ENCODE measurements at places on chromosomes 16 and 17. TPM values are rescaled to one million over a fixed set of nuclear protein-coding genes. Genes with fewer than 3 reads are reported as not detected.

DNA sequence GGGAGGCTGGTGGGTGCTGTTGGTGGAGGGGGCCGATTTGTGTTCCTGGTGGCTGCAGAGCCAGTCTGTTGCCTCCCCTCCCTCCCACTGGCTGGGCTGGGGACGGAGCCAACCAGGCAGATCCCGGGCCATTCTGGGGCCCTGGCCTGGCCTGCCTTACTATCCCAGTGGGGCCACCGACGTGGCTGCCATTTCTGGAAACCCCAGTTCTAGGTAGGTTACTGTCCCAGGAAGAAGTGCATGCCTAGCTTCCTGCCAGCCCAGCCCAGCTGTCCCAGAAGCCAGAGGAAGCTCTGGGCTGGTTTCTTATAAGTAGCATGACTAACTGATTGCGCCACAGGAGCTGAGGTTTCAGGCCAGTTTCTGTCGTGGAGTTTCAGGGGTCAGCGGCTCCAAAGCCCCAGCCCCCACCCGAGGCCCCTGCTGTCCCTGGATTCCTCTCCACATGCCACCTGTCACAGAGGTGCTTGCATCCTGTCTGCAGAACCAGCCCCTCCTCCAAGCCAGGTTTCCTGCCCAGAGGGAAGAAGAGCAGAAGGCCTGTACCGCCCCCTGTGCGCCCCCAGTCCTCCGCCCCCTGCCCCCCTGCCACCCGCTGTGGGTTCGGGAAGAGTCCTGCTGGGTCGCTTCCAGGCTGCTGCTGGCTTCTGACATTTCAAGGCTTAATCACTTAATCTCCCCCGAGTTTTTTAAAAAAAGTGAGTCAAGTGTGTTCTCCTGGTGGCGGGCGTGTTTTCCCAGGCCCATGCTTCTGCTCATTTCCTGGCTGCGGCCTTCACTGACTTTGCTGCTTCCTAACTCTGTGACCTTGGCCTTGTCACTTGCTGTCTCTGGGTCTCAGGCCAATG is 13.2 kb downstream of the IL4R start:
- peak overlapping the region; percentile 58 for H3K4me3 ChIP-seq
- peaks cover 19% of the 10 kb centered on the region for H3K4me1 ChIP-seq
- DNase-seq = no peak
- H3K27ac ChIP-seq = peak overlapping the region; percentile 84
- H3K27me3 ChIP-seq = no peaks in the 10 kb centered on the region

DNA sequence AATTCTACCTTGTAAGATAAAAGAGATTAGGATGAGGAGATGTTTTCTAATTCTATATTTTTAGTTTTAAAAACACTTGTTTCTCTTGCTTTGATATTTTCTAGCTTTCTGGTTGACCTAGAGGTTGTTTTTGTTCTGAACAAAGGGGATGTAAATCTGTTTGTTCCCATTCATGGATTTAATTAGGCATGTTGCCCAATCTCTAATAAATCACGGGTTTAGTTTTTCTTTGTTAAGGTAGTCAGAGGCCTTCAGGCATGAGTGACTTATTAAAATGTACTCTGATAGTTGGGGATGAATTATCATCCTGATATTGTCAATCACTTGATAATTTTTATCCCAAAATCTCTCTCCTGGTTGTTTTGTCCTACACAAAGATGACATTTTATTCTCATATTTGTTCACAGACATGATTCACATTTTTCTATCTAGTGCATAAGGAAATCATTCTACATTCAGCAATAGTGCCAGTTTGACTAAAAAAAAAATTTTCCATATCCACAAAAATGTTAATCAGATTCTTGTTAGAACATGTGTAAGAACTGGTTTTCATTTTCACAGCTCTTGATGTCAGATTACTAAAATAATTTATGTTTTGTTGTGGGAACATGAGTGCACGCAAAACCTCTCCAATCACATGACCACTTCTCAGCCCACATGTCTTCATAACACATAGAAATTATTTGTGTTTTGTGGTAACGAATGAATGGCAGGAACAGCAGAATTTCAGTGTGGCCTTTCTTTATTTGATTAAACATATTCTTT is 95.7 kb upstream of the AKTIP start:
- peaks cover 19% of the 10 kb centered on the region for H3K36me3 ChIP-seq
- no peak for DNase-seq
- no peaks in the 10 kb centered on the region for H3K4me1 ChIP-seq

DNA sequence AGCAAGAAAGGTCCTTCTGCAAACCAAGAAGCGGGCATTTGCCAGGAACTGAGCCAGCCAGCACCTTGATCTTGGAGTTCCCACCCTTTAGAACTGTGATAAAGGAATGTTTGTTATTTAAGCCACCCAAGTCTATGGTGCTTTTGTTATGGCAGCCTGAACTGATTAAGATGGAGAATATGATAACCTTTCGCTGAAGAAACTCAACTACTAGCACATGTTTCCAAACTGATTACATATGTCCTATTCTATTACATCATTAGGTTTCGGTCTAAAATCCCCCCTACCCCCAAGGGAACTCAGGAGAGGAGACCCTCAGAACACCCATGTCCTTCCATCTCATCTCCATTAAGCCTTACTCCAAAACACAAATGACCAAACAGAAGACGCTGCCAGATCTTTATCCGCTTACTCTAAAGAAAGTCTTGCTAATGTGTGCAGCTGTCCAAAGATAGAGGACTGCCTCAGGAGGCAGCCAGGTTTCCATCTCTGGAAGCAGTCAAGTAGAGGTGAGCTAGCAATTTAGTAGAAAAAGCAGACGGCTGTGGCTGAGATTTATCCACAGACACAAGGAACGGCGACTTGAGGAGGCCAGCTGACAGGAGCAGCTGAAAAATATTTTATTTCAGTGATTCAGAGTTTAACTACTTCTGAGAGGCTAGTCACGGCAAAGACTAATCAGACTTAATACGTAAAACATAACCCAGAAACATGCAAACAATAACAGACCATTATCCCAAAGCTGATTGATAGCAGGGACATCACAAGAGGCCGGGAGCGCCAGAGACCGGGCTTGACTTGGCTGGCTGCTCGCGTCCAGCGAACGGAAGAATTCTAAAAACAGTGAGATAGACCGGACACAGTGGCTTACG is 611.4 kb upstream of the CDH5 start:
- DNase-seq = no peak
- peaks cover 4% of the 10 kb centered on the region for H3K36me3 ChIP-seq
- H3K4me1 ChIP-seq = peaks cover 57% of the 10 kb centered on the region

DNA sequence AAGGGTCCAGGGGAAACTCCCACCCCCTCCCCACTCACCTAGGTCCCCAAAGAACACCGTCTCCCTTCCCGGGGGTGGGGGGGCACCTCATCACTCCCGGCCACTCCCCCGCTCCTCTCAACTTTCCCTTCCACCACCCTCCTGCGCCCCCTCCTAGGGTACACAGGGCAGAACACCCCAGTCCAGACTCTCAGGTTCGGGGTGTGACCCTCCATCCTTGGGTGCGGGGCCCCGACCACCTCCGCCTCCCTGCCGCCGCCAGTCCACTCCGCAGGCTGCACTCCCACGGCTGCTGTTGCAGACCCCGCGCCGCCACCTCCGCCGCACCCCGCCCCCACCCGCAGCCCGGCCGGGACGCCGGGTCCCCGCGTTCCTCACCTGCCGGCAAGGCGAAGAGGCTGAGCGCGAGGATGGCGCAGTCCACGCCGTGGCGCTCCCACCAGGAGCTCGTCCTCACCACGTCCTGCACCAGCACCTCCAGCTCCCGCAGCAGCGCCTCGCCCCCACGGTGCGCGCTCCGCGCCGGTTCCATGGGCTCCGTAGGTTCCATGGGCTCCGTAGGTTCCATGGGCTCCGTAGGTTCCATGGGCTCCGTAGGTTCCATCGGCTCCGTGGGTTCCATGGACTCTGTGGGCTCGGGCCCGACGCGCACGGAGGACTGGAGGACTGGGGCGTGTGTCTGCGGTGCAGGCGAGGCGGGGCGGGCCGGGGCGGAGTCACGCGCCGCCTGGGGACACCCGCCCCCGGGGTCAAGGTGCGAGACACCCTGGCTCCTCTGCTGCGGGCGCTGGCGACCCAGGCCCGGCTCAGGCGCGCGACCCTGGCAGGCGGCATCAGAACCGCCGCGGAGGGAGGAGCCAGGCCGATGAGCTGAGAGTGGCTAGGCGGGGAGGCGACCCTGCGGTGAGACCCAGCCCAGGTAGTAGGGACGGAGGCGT is at the start of gene FADS6:
Gene FADS6 (minus strand): TSS at position 660 of the 938 bp plus-strand sequence. CDS start 38 bp downstream, at position 622.
- H3K36me3 ChIP-seq = no peaks in the 10 kb centered on the region
- H3K4me1 ChIP-seq = peaks cover 3% of the 10 kb centered on the region
- peaks cover 77% of the 10 kb centered on the region for H3K27me3 ChIP-seq
- peak within 1 kb of the TSS; percentile 87 for H3K4me3 ChIP-seq
- DNase-seq = no peak
- H3K27ac ChIP-seq = no peak within 1 kb of the TSS

DNA sequence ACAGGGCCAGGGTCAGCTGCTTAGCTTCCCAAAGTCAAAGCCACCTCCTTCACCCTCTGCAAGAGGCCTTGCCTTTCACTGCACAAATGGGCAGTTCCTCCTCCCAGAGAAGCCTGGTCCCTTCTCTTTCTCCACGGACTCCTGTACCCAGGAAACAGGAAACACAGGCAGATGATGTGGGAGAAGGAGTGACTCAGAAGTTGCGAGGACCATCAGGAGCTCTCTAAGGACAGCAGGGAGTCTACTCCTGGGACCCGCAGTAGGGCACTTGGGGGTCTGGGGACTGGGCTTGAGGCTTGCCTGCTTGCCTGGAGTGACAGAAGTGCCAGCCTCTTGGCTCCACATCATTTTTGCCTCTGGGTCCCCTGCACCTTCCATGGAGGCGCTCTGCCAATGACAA is 47.4 kb upstream of the KSR1 start:
- H3K4me1 ChIP-seq = peaks cover 7% of the 10 kb centered on the region
- peak; percentile 39 for DNase-seq
- H3K36me3 ChIP-seq = no peaks in the 10 kb centered on the region
- no peak overlapping the region for H3K27ac ChIP-seq

DNA sequence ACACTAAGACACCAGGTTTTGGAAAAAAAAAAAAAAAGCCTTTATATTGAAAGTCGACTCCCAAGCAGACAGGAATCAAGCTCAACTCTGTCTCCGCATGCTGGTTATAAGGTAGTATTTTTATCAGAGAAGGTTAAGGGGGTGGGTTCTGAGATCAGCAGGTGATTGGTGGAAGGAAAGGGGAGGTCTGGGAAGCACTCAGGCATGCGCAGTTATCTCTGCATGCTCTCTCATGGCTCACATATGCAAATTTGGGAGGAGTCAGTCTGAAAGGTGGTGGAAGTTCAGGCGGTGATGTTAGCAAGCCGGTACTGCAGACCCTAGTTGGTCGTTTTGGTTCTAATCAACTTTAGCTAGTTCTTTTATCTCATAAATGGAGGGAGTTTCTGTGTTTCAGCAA is 357.6 kb upstream of the C16orf82 start:
- no peak overlapping the region for H3K4me3 ChIP-seq
- H3K36me3 ChIP-seq = no peaks in the 10 kb centered on the region
- peaks cover 15% of the 10 kb centered on the region for H3K4me1 ChIP-seq
- H3K27ac ChIP-seq = no peak overlapping the region
- peaks cover 3% of the 10 kb centered on the region for H3K27me3 ChIP-seq

- no peak overlapping the region for H3K4me3 ChIP-seq
- no peaks in the 10 kb centered on the region for H3K36me3 ChIP-seq
- no peak overlapping the region for H3K27ac ChIP-seq
- no peak for DNase-seq
- no peaks in the 10 kb centered on the region for H3K27me3 ChIP-seq
- no peaks in the 10 kb centered on the region for H3K4me1 ChIP-seq
Measured at GRCh38 chr16:88831838-88832237, 20.1 kb upstream of the APRT start.

DNA sequence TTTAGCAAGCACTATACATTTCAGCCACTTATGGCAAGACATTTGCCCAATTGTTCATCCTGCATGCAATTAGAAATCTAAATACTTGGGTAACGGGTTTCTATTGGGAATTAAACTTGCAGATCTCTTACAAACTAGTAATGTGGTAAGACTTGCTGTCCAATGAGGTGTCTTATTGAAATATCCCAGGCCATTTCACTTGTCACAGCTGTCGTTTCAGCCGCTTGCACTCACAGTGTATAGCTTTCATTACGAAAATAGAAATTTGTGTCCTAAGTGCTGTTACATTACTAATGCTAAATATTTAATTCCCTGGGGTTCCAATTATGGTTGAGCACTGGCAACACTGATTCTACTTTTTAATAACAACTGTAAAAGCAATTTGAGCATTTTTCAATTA is 40.3 kb upstream of the IRX5 start:
- no peak overlapping the region for H3K4me3 ChIP-seq
- H3K27ac ChIP-seq = no peak overlapping the region
- peaks cover 8% of the 10 kb centered on the region for H3K36me3 ChIP-seq
- no peaks in the 10 kb centered on the region for H3K27me3 ChIP-seq
- DNase-seq = no peak

DNA sequence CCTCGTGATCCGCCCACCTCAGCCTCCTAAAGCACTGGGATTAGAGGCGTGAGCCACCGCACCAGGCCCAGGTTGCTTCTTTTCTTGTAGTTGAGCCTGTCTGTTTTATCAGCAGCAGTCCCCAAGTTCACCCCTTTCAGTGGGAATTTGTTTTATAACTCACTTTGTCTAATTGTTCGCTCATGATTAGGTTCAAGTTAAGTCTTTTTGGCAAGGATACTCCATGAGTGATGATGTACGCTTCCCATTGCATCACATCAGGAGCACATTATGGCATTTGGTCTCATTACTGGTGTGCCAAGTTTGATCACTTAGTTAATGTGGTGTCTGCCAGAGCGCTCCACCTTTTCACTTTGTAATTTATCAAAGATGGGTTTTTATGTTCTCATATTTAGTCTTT is 14.4 kb upstream of the GJD3 start:
- H3K27ac ChIP-seq = no peak overlapping the region
- H3K36me3 ChIP-seq = no peaks in the 10 kb centered on the region
- H3K4me1 ChIP-seq = no peaks in the 10 kb centered on the region
- no peaks in the 10 kb centered on the region for H3K27me3 ChIP-seq
- DNase-seq = peak; percentile 43

DNA sequence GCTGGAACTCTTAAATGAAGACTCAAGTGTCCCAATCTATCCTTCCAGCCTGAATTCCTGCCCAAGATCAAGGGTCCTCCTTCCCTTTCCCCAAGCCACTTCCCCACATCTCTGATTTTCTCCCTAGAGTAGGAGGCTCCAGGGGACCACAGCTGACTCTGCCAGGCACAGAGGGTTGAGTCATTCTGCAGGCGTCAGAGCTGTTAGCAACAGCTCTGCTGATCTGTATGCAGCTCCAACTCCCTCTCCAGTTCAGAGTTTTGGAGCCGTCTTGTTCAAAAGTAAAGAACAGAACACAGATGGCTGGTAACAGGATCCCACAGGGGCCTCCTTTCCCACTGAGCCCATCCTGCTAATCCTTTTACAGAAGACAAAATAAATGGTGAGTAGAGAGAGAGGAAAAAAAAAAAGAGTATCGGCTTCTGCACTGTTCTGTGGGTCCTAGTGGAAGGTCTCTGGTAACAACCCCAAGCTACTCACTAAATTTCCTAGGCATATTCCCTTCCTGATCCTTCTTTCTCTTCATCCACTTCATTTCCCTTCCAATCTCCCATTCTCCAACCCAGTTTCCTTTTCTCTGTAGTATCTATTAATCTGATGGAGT is 13.4 kb upstream of the TAOK1 start:
- peak overlapping the region; percentile 67 for H3K4me3 ChIP-seq
- peaks cover 8% of the 10 kb centered on the region for H3K27me3 ChIP-seq
- peaks cover 28% of the 10 kb centered on the region for H3K4me1 ChIP-seq
- no peak for DNase-seq
- H3K27ac ChIP-seq = no peak overlapping the region
- H3K36me3 ChIP-seq = no peaks in the 10 kb centered on the region

Gene SYNGR3
- total RNA-seq = 2.5 TPM

Gene SLC9A5
- total RNA-seq = 1.0 TPM

Gene MBTD1
- 35.9 TPM for total RNA-seq

Gene C17orf107
- total RNA-seq = 4.4 TPM

Data from type B pancreatic cell (in vitro differentiated cells).